ENCODE measurements at places on chromosomes 6 and 20.

GRCh38 chr20:20786428-20786827, 74.0 kb upstream of the RALGAPA2 start:
- DNase-seq: no peak

GRCh38 chr6:42383421-42384205, 68.1 kb downstream of the TRERF1 start:
- no peak for DNase-seq

GRCh38 chr20:53981752-53982437, 88.5 kb downstream of the BCAS1 start:
- peak; percentile 9 for DNase-seq

- DNase-seq: no peak
These were observed 178.0 kb downstream of the TAF4 start for GRCh38 chr20:61887596-61888093.

GRCh38 chr6:168834042-168834587, 393.1 kb downstream of the SMOC2 start:
- DNase-seq: no peak

DNA sequence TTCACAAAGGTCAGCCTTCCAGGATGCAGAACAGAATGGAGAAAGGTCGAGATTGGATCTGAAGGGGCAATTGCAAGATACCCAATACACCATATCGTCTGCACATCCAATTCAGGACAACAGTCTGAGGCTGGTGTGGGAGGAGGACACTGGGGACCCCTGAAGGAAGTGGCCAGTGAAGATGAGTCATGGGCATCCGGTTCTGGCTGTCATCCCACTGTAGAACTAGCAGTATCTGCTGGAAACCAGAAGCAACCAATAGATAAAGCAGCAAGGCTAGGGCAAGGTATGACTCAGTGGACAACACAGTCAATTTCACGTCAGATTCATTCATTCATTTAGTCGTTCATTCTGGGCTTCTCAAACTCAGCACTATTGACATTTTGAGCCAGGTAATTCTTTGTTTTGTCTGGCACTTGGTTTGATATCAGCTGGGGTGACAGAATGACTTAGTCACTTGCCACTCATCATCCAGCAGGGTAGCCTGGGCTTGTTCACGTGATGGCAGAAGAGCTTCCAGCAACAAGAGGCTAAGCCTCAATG, 30.3 kb upstream of the SHLD1 start:
- DNase-seq: peak; percentile 63

DNA sequence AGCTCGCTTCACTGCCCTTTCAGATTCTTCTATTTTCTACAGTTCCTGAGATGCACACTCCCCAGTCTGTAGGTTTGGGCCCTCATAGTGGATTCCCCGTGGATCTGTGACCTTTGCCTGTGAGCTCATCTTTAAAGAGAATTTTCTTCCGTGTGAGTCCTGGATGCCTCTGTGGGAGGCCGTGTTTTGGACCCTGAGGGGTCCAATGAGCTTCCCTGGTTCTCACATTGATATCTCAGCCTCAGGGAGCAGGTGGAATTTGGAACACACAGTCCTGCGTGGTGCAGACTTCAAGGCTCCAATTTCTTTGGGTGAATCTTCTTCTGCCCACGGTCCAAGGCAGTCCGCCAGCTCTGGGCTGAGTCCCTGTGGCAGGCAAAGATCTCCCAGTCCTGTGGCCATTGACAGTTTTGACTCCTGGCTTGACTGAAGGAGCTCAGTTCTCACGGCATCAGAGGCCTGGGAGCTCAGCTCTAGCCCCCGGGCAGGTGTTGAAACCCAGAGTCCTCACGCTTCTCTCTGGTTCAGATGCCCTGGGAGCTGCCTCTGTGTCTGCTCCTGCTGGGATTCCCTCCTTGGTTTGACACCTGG, 61.0 kb downstream of the PSMG4 start:
- peak; percentile 39 for DNase-seq

- no peak for DNase-seq
These were observed 10.8 kb downstream of the HECA start for GRCh38 chr6:139145661-139146060.

DNA sequence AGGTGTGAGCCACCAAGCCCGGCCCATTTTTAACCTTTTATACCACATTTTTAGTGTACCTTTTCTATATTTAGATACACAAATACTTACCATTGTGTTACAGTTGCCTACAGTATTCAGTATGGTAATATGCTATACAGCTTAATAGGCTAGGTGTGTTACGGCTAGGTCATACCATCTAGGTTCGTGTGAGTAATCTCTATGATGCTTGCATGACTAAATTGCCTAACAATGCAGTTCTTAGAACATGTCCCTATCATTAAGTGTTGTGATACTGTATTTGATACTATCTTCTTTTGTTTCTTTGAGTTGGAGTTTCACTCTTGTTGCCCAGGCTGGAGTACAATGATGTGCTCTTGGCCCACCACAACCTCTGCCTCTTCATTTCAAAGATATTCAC, 387.7 kb upstream of the SASH1 start:
- peak; percentile 62 for DNase-seq

DNA sequence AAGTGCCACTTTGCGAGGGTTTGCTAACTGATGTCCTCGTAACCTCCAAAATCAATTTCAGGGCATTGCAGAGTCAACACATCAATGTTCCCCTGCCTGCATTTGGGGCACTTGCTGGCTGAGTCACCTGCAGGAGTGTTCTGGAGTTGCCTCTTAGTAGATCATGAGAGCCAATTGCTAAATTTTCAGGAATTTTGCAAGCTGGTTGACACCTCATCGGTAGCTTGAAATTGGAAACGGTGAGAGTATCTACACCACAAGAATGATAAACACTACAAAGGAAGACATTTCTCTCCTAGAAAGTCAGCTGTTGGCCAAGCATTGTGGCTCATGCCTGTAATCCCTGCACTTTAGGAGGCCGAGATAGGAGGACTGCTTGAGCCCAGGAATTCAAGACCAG, 10.8 kb upstream of the BFSP1 start:
- DNase-seq: no peak

DNA sequence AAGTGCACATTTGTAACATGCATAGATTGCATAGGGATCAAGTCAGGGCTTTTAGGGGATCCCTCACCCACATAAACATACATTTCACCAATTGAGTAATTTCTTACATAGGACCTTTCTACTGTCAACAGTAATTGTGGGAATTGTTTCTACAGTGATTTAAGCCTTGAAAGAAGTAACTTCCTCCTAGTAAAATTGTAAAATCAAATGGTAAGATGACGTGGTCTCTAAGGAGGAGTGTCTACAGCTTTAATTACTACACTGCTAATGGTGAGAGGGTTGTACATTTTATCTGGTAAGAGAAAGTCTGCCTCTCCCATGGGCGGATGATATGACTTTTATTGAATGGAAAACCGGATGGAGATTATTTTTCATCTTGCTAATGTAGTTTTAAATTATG, 98.0 kb downstream of the RPP40 start:
- no peak for DNase-seq

GRCh38 chr20:25229486-25230165, 18.3 kb upstream of the PYGB start:
- DNase-seq: no peak

DNA sequence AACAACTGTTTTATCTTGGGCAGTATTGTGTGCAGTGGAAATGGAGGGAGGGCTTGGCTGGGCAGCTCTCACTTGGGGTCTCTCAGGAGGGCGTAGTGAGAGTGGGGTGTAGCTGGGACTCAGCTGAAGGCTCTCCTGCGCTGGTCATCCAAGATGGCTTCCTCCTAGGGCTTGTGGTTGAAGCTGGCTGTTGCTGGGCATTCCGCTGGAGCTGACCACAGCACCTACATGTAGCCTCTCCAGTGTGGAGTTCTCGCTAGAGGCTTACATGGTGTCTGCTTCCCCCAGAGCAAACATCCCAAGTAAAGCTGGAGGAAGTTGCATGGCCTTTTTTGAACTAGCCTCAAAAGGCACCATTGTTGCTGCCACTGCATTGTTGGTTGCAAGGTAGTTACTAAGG, 344.1 kb upstream of the MARCKS start:
- DNase-seq: no peak

All from kidney tubule cell (primary cell).